ENCODE measurements at places on chromosomes 2 and 18. TPM values are rescaled to one million over a fixed set of nuclear protein-coding genes. Genes with fewer than 3 reads are reported as not detected.

UGT1A9 gene
- total RNA-seq = not detected

ANO7 gene
- 0.45 TPM for total RNA-seq

MC4R gene
- total RNA-seq = not detected

NEU2 gene
- total RNA-seq = not detected

SPC25 gene
- total RNA-seq = 64.3 TPM

CACNB4 gene
- total RNA-seq = not detected

COLEC11 gene
- 0.77 TPM for total RNA-seq

GNAL gene
- total RNA-seq = 0.06 TPM

SP140 gene
- 1.0 TPM for total RNA-seq

TYMS gene
- total RNA-seq = 339 TPM

IL1RN gene
- not detected for total RNA-seq

OTOS gene
- not detected for total RNA-seq

KCNG2 gene
- total RNA-seq = not detected

GPR45 gene
- not detected for total RNA-seq

RAB17 gene
- 0.62 TPM for total RNA-seq

LIMS2 gene
- total RNA-seq = 1.2 TPM

DYNAP gene
- total RNA-seq = not detected

SLC30A3 gene
- 45.6 TPM for total RNA-seq

MC2R gene
- not detected for total RNA-seq

DPYSL5 gene
- 110 TPM for total RNA-seq

C2orf78 gene
- total RNA-seq = not detected

CYTIP gene
- not detected for total RNA-seq

NETO1 gene
- 12.1 TPM for total RNA-seq

TANK gene
- total RNA-seq = 38.9 TPM

MYCN gene
- 3.4 TPM for total RNA-seq

ANTXR1 gene
- 181 TPM for total RNA-seq

MAPRE2 gene
- 16.4 TPM for total RNA-seq

ACTG2 gene
- 0.59 TPM for total RNA-seq

SCN3A gene
- total RNA-seq = 0.04 TPM

AQP12A gene
- not detected for total RNA-seq

UPP2 gene
- not detected for total RNA-seq

CD207 gene
- 1.1 TPM for total RNA-seq

RNU2-63P gene
- total RNA-seq = 11.4 TPM

BOLL gene
- total RNA-seq = not detected

NCKAP5 gene
- 33.1 TPM for total RNA-seq

CXCR2 gene
- total RNA-seq = not detected

DSG4 gene
- total RNA-seq = not detected

CDK5R2 gene
- 0.44 TPM for total RNA-seq

MTHFD2 gene
- 252 TPM for total RNA-seq

NOP58 gene
- 146 TPM for total RNA-seq

RFX8 gene
- not detected for total RNA-seq

All from A673 (cell line).